ENCODE measurements at places on chromosomes 5 and 9.

DNA sequence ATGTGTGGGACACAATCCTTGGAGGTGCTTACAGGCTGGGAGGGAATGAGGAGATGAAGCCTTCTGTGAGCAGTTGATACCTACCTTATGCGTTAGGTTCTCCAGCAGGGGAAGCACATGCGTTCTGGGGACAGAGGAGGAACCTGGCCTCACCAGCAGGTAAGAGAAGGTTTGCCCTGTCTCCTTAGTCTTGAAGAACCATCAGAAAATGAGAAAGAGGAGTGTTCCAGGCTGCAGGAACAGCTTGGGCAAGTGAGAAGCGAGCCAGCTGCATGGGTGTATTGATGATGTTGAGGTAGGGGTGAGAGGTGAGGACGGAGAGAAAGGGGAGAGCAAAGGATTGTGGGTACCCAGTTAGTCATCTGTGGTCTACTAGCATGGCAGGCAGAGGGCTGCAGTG is 156.9 kb upstream of the MVB12B start:
- no peak for DNase-seq

DNA sequence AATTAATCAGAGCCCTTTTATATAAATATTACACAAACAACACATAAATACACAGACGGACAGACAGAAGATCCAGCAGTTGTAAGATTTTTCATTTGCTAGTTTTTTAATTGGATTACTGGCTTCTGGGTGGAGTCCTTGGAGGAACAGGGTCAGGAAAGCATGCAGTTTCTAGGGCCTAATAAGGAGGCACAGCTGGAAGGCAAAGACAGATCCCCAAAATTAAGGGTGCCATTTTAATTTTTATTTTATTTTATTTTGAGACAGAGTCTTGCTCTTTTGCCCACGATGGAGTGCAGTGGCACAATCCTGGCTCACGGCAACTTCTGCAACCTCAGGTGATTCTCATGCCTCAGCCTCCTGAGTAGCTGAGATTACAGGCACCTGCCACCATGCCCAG is 49.5 kb downstream of the PTGS1 start:
- DNase-seq = no peak

DNA sequence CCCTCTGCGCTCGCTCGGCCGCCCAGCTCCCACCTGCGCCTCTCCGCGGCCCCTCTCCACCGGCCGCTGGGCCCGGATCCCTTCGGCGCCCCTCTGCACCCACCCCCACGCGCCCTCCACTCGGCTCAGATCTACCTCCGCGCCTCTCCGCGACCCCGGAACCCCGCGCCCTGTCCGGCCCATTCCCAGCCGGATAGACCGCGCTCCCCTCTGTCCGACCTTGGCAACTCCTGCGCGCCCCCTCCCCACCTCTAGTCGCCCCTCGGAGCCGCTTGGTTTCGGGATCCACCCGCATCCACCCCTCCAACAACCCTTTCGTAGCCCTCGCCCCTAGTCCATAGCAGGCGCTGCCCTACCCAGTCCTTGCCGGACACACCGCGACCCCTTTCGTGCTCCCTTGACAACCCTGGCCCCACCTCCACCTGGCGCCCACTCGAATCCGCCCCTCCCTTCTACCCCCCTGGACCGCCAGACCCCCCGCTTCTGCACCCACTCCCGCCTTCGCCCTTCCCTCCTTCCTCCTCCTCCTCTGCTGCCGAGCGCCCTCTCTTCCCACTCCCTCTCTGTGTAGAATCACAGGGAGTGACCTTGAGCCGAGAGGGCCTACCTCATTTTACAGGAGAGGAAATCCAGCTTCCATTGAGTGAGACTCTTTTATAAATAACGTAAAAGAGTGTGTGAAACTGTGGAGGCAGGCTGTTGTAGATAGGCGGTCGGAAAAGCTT is 525 bp upstream of the AK3 start:
- peak; percentile 14 for DNase-seq

DNA sequence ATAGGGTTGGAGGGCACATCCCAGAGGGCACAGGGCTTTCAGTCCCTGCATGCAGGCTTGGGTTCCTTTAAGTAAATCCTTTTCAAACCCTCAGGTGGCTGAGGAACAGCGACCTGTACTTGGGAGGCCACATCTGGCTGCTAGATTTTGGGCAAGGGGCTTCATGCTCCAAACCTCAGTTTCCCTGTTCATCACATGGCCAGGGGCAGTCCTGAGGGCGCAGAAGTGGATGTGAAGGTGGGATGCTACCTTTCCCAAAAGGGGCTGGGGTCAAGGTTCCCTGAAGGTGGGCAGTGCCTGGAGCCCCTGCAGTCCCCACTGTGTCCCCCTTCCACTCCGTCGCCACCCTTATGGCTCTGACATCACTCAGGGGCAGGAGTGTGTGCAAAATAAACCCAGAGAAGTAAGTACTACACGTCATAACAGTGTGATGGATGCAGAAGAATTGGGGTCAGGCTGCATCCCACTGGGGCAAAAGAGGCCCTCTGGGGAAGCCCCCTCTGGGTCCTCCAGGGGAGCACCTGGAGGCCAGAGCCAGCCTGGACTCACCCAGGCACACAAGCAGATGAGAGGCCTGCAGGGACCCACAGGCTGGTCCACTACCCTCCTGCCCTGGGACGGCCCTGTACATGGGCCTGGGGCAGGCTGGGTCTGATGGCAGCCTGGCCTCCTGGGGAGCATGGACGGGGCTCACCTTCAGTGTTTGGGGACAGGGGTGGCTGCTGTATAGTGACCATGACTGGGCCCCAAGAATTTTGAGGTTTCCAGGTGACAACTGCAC is 1.9 kb upstream of the CARD19 start:
- DNase-seq = no peak

DNA sequence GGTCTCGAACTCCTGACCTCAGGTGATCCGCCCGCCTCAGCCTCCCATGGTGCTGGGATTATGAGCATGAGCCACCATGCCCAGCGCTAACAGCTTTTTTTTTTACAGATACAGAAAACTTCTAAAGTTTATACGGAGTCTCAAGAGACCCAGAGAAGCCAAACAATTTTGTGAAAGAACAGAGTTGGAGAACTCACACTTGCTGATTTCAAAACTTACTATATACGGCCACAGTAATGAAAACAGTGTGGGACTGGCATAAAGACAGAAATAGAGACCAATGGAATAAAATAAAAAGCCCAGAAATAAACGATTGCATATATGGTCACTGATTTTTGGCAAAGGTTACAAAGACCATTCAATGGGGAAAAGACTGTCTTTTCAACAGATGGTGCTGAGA is 85.6 kb upstream of the CACNA1B start:
- DNase-seq = no peak

GRCh38 chr9:93698140-93698908 is 121.9 kb downstream of the PHF2 start:
- DNase-seq = no peak

DNA sequence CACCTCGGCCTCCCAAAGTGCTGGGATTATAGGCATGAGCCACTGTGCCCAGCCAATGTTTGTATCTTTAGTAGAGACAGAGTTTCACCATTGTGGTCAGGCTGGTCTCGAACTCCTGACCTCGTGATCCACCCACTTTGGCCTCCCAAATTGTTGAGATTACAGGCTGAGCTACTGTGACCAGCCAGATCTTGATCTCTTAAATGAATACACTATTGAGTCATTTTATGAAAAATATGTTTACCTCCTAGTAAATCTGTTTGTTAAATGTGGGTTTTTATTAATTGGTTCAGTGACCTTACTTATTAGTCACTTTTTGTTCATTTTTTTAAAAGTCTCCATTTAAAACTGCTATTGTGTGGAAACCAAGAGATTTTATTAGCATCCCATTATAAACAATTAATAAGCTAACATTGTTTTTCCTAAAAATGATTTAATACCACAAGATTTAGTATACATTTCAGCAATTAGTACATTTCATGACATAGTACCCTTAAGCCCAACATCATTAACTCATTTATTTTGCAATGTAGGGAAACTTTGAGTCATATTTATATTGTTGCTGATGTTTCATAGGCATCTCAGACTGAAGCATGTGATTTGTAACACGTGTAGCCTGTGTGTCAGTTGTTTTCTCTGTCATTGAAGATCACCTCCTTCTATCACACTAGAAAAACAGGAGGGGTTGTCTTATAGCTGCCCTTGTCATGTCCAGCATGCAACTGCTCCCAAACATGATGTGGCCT is 261.2 kb downstream of the TAF11L14 start:
- no peak for DNase-seq

GRCh38 chr9:134475011-134475790 is 148.9 kb downstream of the RXRA start:
- DNase-seq = peak; percentile 16

DNA sequence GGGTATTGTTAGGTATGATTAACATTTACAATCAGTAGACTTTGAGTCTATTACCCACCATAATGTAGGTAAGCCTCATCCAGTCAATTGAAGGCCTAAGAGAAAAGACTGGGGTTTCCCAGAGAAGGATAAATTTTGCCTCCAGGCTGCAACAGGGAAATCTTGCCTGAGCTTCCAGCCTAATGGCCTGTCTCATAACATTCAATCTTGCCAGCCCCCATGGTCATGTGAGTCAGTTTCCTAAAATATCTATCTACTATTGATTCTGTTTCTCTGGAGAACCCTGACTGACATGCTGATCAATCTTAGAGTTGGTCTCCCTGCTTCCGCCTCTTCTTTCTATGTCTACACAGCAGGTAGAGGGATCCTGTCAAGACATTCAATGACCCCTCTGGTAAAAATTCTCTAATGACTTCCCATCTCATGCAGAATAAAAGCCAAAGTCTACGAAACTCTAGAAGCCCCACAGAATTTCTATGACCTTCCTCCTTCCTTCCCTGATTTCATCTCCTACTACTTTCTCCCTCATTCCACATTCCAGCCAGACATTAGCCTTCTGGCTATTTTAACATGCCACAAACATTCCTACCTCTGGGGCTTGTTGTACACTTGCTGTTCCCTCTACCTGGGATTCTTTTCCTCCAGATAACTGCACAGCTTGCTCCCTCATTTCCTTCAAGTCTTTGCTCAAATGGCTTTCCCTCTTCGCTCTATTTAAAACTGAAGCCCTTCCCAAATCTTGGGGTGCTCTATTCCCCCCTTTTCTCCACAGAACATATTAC is 60.2 kb downstream of the FBXW11 start:
- no peak for DNase-seq

DNA sequence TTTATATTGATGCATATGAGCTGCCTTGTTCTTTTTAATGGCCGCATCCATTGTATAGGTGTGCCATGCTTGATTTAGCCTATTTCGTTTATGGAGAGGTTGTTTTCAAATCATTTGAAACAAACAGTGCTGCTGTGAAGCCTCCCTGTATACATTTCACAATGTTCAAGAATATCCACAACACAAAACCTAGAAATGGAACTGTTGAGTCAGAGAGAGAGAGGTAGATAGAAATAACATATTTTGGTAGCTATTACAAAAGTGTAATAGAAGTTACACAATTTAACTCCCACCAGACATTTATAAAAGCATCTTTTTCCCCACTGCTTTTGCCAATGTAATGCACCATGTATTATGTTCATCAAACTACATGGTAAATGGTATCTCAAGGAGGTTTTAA is 82.0 kb downstream of the FRMD3 start:
- no peak for DNase-seq

GRCh38 chr5:1065143-1065750 is 46.6 kb downstream of the SLC12A7 start:
- no peak for DNase-seq

DNA sequence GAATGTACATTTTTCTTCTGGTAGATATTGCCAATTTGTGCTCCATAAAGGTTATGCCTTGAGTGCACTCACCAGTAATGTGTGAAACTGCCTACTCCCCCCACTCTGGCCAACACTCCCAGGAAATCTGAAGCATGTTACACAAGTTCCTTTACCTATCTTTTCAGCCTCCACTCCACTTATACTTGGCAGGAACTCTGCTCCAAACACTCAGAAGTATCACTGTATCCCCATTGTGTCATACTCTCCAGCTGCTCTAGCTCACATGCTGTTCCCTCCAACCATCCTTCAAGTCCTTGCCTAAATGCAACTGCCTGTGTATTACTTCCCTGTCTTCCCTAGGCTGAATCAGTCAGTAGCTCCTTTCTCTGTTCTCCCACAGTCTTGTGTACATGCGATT is 28.3 kb downstream of the POU4F3 start:
- DNase-seq = no peak

DNA sequence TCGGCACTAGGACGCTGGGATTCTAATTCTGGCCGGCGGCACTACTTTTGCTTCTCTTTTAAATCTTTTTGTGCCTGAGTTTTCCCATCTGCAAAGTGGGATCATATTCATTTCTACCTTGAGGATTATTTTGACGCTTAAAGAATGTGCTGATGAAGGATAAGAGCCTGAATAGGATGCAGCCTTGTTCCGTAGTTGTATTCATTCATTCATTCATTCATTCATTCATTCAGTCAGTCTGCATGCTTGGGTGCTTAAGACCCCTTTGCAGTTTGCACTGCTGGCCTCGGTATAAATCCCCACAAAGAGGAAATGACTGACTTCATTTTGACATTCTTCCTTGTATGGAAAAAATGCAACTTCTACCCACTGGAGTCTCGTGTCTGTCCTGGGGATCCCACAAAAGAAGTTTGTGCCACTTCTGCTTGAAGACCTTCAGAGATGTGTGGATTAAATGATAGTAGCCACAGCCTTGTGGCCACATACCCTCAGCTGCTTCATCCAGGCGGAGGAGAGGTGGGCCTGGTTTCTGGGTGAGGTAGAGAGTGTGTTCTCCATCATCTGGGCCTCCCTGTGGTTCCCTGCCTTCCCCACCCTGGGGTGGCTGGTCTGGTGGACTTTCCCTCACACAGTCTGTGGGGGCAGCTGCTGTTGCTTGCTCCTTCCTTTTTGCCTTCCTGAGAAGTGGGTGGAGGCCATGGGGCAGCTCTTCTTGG is 62.6 kb downstream of the PPARGC1B start:
- no peak for DNase-seq

DNA sequence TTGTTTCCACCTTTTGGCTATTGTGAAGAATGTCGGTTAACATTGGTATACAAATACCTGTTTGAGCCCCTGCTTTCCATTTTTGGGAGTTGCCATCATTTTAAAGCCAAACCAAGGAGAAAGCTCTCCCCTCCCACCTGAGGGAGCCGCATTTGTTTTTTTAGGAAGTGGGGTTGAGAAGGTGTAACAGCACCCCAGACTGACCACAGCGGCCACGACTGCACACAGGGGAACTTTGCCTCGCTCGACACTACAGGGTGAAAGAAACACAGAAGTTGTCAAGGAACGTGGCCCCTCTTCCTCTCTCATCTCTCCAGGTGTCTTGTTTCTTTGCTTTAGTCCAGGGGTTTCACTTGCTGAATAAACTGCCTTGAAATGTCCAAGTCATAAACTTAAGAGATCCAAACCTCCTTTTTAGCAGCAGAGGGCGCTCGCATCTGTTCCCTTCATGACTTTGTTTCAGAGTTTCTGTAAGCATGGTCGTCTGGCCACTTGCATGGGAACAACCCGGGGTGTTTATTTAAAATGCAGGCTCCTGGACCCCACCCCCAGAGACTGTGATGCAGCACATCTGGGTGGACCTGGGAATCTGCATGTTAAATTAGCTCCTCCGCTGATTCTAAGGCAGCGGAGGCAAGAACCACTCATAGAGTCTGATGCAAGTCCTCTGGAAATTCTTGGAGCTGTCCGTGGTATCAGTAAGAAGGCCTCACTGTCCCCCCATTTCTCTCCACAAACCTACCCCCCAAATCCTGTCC is 2.1 kb upstream of the TTLL11 start:
- DNase-seq = peak; percentile 41

Measured in activated gamma-delta T cell treated with Interleukin-2 at 50 U/mL for 16 hours (primary cell).